ENCODE measurements at places on chromosomes 16 and 17.

DNA sequence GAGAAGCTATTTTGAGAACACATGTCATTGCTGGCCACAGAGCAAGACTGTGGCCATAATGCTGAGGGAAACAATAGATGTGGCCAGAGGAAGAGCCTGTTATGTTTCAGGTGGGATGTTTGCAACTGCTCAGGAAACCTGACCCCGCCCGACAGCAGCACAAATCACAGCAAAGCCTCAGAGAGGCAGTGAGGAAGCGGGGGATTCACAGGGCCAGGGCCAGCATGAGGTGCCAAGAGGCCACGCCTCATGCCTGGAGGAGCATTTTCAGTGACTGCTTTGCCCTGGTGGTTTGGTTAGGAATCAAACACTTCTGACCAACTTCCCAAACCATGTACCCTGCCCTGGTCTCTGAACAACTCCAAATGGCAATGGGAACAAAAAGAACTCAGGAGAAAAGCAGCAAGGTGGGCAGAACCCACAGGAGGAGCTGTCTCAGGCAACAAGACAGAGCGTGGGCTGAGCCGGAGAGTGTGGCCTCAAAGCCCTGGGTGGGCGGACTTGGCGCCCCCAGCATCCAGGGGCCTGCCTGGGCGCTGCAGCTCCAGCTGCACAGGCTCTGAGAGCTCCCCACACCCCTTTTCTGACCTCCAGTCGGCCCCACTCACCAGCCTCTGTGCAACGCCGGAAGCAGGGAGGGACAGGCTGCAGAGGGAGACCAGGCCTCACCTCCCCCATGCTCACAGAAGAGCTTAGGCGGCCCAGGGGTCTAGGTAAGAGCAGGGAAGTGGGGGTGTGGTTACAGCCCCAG lies 20.6 kb downstream of the HIC1 start:
- no peak for DNase-seq

- DNase-seq, result no peak
Observed at GRCh38 chr17:2347805-2348685, 10.7 kb downstream of the SGSM2 start.

DNA sequence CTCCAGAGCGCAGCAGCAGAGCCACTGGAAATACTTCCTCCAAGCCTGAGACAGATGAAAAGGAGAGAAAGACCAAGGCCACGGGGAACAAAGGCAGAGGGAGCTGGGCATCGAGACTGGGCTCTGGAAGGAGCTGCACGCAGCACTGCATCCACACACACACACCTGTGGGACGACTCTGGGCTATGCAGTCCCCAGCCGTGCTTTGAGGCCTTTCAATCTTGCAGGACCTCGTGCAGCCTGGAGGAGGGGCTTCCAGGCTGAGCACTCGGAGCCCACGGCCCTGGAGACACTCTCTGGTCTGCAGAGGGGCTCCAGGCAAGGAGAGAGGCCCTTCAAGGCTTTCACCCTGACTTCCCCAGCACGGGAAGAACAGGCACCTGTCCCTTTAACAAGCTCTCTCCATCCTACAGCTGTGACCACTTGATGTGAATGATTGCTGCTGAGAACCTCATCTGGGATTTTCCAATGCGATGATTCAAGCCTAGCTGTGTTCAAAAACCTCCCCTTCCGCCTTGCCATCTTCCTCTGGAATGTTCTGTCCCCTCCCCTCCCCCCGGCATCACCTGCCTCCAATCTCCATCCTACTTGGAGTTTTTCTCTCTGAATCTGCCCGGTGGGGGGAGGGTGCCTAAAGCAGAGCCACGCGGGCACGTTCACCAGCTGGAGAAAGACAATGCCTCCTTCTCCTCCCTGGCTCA lies 37.5 kb downstream of the RBFOX3 start:
- DNase-seq, result no peak

- no peak for DNase-seq
Observed at GRCh38 chr16:17939723-17940122, 396.8 kb downstream of the NPIPA8 start.

- DNase-seq, result no peak
Observed at GRCh38 chr17:70644096-70644495, 474.8 kb downstream of the KCNJ2 start.

DNA sequence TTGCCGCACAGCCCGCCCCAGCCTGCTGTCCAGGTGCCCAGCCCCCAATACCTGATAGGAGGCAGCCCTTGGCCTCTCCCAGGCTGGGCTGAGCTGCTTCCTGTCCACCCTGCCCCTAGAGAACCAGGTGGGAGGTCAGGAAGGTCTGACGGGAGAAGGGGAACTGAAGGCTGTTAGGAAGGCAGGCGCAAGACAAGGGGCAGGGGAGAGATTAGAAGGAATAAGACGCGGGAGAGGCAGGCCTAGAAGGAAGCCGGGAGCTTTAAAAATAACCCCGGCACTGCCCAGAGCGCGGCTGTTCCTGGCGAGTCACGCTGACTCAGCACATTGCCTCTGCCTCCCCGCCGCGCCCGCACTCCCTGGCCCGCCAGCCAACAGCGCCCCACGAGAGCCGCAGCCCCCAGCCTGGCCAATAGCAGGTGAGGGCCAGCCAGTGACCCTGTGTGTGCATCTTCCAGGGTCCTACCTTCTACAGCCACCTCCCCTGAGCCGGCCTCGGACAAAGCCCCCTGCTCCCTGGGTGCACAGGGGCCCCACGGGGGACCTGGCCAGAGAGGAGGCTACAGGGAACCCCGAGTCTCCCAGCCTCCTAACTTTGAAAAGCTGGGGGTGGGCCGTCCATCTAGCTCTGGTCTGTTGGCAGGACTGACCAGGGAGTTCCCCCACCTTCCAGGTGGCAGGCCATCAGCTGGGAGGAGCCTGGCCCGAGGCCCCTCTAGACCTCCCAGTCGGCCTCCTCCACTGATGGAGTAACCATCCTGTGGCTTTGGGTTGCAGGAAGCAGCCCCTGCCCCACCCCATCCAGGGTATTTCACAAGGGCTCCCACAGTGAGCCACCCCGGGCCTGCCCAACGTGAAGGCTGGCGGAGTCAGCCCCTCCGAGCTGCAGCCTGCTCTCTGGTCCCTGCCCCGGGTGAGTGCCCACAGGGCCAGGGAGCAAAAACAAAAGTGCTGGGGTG lies 4.0 kb downstream of the MAFG start:
- DNase-seq, result no peak

DNA sequence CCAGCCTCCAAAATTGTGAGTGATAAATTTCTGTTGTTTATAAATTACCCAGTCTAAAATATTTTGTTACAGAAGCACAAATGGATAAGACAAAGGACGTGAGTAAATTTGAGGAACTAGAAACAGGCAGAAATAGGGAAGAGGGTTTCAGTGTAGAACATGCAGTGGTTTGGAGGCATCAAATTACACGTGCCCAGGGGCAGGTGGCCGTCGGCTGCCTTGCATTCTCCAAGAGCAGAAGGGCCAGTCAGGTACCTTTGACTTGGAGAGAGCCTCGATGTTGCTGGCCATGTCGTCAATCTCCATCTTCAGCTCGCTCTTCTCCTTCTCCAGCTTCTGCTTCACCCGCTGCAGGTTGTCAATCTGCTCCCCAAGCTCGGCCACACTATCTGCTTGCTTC lies 54.3 kb downstream of the MYH13 start:
- DNase-seq, result no peak

DNA sequence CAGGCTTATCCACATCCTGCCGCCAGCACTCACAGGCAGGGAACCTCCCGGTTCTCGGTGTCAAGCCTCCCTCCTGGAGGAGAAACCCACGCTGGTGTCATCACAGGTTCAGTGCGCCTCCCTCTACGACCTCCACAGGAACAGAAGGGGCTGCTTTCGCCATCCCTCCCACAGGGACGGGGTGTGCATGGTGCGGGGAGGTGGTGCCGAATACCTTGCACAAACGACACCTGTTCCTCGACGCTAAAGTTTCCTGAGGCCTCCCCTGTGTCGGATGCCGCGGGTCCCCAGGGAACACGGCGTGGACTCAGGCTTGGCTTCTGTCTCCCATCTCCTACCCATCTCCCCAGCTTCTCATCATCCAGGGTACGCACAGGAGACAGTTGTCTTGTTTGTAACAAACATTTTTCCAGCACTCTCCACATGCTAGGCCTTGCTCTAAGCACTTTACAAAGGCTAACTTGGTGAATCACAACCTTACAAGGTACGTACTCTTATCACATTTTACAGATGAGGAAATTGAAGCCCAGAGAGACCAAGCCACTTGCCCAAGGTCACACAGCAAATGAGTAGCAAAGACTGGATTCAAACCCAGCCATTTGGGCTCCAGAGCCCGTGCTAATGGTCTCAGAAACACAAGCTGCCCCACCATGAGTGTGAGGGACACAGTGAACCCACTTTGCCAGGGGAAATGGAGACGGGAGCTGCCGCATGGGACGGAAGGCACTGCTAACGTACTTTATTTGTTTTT lies 271.6 kb downstream of the C16orf95 start:
- no peak for DNase-seq

- DNase-seq, result no peak
Observed at GRCh38 chr17:75019710-75020109, 7.2 kb downstream of the MRPL58 start.

- no peak for DNase-seq
Observed at GRCh38 chr17:46868689-46869187, 17.4 kb downstream of the WNT9B start.

DNA sequence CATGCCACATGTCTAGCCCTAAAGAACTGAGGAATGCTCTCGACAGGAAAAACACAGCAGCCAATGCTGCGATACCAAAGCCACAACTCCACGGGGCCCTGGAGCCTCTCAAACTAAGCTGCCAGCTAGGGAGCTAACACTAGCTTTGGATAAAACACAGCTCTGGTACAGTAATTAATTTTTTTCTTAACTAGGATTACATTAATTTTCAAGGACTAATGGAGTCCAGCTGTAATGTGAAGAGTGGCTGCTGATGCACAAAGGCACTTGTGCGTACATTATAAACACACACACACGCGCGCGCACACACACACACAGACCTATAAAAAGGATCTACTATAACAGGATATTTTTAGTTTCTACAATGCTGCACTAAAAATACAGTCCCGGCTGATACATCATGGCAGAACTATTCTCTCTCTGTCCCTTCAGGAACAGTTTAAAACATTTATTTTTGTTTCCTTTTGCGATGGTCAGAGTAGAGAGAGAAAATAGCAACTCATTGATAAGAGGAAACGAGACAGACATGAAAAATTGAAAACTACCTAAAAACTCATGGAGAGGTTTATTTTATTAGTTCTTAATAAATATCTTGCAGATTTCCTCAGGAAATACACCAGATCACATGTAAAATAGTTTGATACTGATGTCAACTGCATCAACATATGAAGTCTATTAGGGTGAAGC lies 88.5 kb downstream of the SMG6 start:
- DNase-seq, result no peak

GRCh38 chr16:59899940-59900339 lies 1165.8 kb upstream of the GOT2 start:
- DNase-seq, result no peak

DNA sequence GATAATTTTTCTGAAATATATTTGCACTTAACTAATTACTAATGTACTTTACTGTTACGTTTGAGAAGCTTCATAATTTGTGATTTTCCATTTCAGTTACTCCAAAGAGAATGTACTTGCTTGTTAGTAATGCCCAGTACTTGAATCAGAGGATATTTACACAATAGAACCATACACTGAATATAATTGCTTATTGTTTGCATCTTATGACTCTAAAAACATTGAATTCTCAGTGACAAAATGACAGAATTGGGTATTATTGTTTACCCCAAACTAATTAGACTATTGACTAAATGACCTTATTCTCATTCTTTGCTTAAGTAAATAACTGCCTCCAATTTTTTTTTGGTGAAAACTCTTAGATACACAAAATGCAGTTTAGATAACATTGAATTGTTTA lies 8.9 kb downstream of the CCP110 start:
- no peak for DNase-seq

DNA sequence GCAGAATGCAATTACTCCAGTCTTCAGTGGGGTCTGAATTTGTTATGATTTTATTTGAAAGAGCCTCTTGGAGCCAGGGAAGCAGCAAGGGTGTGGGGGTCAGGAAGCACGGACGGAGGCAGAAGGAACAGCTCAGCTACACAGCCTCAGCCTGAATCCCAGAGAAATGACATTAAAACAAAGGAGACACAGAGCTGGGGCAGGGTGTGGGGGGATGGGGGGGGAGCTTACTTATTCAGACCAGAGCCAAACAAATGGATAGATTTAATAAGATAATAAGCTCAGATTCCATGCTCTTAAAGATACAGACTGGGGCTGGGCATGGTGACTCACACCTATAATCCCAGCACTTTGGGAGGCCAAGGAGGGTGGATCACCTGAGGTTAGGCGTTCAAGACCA lies 195.3 kb downstream of the ZNF423 start:
- DNase-seq, result no peak

GRCh38 chr17:75486151-75486550 lies 29.2 kb downstream of the CASKIN2 start:
- no peak for DNase-seq

GRCh38 chr17:39617446-39618245 lies 9.1 kb upstream of the PPP1R1B start:
- peak; percentile 27 for DNase-seq

GRCh38 chr17:32929588-32929987 lies 1.6 kb downstream of the TMEM98 start:
- no peak for DNase-seq

DNA sequence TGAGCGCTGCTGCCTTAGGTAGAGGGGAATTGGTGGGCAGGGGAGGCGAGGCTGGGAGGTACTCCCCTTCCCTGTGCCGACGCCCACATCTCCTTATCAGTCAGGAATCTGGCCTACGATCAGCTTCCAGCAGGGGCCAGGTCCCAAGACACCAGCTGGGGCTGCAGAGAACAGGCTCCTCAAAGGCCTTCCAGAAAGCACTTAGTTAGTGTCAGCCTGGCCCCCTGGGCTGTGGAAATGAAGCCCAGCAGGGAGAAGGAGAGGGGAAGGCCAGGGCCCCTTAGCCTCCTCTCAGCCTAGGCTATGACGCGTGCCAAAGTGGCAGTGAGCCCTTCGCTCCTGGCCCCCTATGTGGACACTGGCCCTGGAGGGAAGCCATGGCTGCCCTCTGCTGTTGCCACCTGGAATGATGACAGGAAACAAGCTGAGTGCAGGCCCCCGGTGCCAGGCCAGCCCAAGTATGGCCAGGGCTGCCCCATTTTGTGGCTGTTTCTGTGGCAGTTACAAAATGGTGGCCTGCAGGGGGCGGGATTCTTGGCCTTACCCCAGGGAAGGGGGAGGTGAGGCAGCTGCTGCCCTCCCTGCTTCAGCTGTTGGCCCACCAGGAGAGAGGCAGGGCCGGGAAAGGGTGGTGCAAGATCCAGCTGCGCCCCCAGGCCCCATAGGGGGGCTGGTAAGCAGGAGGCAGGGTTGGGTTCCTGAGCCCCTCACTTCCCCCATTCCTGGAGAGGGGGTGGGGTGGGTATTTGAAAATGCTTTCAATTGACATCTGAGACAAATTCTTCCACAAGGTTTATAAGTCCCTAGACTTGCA lies 11.3 kb downstream of the TBX4 start:
- no peak for DNase-seq
